Activated CD4-positive, alpha-beta T cell treated with anti-CD3 and anti-CD28 coated beads, Interleukin-10, Interleukin-2, amounts not matched to agents 100 ng/mL and 50 ng/mL, durations not matched to agents 16 hours and 8 hours (primary cell): ENCODE measurements at places on chromosomes 3 and 15.

GRCh38 chr3:158185711-158186110 is 75.8 kb downstream of the RSRC1 start:
- DNase-seq = no peak

DNA sequence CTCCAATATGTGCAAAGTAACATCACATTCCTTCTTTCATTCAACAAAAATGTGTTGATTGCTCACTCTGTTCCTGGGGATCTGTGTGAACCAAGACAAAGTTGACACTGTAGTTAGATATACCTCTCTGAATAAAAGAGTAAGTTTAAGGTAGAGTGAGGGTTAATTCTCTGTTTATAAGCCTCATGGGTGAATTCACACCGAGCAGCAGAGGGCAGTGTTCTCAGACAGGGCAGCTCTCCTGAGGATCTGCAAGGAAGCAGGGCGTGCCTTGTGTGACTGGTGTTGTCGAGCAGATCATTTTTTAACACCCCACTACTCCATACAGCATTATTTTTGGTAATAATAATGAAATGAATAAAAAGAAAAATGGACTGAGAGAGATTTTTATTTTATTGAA is 34.4 kb downstream of the PAQR9 start:
- peak; percentile 66 for DNase-seq

- DNase-seq = no peak
Observed at GRCh38 chr3:159766563-159767185, 222.0 kb upstream of the IL12A start.

GRCh38 chr15:25728816-25729215 is 134.3 kb downstream of the ATP10A start:
- DNase-seq = no peak

DNA sequence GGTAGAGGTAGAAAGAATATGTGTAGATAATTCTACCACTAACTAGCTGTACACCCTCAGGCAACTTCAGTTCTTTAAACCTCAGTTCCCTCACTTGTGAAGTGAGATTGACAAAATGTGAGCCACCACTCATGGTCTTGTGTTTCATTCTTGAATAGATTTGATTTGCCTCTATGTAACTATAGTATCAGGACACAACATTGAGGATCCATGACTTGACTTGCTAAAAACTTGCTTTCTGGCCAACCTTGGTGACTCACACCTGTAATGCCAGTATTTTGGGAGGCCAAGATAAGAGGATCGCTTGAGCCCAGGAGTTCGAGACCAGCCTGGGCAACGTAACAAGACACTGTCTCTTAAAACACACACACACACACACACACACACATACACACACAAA is 115.8 kb upstream of the FLNB start:
- no peak for DNase-seq
